NCI-H1048 (cell line): ENCODE measurements at places on chromosomes 11 and 22.

DNA sequence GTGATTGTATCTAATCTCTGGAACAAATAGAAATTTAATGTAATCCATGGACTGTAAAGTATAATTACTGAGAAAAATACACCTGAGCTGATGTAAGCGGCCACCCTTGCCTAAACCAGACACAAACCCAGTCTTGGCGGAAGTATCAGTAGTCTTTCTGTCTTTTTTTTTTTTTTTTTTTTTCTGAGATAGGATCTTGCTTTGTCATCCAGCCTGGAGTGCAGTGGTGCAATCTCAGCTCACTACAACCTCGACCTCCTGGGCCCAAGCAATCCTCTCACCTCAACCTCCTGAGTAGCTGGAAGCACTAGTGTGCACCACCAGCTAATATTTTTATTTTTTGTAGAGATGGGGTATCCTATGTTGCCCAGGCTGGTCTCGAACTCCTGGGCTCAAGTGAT, 5.5 kb upstream of the CXCR5 start:
- DNase-seq, result no peak

GRCh38 chr11:114483929-114484328, 44.7 kb downstream of the REXO2 start:
- no peak for DNase-seq

GRCh38 chr11:3127706-3128355, 37.3 kb downstream of the OSBPL5 start:
- no peak for DNase-seq

GRCh38 chr22:19732403-19733113, 9.2 kb downstream of the GP1BB start:
- DNase-seq, result no peak

DNA sequence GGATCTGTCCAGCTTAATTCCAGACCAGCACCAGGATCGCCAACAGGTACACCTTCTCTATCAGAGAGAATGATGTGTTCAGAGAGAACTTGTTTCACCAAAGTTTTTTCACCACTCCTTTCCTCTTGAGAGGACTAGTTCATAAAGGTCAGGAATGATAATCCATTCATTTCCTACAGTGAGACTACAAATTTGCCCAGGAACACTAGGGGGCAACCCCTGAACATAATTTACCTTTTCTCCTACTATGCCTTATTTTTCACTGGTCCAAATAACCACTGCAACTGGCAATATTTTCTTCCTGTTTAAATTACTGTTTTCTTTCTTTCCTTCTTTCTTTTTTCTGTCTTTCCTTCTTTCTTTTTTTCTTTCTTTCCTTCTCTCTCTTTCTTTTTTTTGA, 22.5 kb downstream of the CAVIN3 start:
- no peak for DNase-seq

DNA sequence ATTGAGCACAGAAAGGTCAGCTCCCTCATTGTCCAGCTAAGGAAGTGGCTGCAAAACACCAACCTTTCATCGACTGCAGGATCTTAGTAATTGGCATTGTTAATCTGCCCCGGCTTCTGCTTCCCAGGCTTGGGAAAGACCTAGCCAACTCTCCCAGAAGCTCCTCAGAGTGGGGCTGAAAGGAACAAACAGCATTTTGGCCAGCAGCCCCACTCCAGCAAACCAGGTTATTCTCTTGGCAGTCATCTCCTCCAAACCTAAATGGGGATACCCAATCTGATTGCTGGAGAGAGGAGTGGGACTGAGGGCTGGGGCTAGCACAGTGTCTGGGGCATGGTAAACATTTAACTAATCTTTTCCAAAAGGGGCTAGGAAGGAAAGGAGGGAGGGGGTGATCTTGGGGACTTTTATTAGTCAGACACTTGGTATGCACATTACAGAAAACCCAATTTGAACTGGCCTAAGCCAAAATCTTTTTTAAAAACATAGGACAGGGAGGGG, 294.4 kb downstream of the MN1 start:
- no peak for DNase-seq

DNA sequence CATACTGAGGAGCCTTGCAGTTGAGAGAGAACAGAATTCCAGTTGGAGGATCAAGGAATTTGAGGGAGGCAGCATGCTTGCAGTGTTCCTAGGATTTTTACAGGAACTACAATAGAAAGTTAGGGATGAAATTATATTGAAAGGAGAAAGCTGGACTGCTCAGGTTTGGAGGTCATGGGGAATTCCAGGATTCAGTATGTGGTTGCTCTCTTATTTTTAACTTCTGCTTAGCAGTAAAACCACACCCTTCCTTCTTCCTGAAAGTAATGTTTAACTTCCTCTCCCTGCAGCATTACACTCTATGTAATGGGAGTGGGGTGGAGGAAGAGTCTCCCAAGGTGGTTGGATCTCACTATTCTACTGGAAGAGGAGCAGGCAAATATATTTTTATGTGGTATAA, 31.3 kb downstream of the CTNND1 start:
- DNase-seq, result no peak

DNA sequence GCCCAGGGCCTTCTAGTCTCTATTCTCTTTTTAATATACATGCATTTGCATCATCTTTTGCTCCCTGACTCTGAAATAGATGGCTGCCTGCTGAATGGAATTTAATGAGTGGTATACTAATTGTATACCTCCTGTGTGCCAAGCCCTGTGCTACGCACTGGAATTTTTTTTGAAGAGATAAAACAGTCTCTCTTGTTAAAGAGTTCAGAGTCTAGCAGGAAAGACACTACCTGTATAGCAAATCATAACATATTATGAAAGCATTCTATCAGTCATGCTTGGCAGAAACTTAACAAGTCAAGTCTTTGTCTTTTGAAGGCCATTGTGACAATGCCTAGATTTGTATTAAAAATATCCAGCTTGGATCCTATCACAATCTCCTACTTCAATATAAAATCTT, 63.7 kb upstream of the SESN3 start:
- no peak for DNase-seq

- DNase-seq, result no peak
Measured at GRCh38 chr11:44876194-44876723, 74.4 kb downstream of the TP53I11 start.

DNA sequence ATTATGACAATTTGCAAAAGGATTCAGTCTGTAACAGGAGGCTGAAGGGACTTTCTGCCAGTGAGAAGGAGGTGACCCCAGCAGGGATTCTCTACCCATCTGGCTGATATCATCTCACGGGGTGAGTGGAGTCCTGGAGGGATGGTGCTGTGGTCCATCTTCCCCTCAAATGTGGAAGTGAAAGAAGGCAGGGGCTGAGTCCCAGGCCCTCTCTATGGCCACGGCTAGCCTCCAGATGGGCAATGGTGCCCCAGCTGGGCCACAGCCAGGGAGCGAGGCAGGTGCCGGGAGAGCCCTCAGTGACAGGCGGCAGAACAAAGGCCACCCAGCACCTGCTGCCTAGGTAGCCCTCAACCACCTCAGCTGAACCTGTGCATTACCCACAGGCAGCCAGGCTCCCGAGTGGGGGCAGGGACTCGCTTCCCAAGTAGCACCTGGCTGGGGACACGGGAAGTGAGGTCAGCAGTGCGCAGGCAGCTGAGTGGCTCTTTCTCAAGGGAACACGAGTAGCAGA, 6.7 kb downstream of the NECTIN1 start:
- DNase-seq, result no peak

- no peak for DNase-seq
Measured at GRCh38 chr11:59224351-59224928, 11.7 kb upstream of the MPEG1 start.
